NCI-H187 treated with DMSO at 0.1 percent for 48 hours (cell line): ENCODE measurements at places on chromosomes 13 and 19.

DNA sequence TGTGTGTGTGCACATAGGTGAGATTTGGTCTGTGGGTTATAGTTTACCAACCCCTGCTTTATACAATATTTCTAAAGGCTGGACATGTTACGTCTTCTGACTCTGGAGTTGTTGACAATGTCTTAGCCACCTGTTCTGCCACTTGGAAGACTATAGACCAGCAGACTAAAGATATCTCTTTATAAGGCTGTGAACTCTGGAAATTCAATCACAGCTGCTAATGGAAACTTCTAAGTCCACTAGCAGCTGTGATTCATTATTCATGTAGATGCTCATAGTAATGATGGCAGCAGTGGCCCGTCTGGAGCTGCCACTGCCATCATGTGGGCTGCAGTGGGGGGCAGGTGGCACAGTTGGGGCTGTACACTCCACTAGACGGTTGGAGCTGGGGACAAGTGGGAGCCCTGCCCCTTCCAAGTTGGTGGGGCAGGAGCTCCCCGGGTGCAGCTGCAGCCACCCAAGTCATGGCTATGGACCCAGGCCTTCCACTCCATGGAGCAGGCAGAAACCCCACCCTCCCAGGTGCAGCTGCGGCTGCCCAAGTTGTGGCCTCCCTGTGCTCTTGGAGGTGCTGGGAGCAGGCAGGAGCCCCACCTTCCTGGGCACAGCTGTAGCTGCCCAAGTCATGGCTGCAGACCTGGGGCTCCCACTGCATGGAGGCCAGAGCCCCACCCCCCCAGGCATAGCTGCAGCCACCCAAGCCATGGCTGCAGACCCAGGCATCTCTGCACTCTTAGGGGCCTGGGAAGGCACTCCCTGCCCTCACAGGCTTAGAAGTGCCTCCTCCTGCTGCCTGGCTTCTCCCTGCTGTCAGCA is 8.8 kb downstream of the IGFL4 start:
- DNase-seq, result no peak

- DNase-seq, result no peak
Observed at GRCh38 chr19:4957981-4958380, 10.9 kb upstream of the KDM4B start.

DNA sequence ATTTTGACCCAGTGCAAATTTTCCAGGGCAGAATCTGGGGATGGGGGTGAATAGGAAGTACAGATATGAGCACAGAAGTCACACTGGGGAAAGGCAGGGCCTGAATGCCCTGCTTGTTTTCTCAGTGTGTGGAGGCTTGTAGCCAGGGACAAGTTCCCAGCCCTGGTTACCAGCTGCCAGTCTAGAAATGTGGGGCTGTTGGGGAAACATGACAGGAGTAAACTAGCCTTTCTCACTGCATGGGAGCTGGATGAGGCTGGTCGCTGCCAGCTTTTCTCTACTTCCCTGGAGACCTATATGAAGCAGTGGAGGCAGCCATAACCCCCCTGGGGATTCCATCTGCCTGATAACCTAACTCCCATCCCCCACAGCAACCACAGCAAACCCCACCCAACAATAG is 2267.7 kb downstream of the PCDH9 start:
- no peak for DNase-seq

DNA sequence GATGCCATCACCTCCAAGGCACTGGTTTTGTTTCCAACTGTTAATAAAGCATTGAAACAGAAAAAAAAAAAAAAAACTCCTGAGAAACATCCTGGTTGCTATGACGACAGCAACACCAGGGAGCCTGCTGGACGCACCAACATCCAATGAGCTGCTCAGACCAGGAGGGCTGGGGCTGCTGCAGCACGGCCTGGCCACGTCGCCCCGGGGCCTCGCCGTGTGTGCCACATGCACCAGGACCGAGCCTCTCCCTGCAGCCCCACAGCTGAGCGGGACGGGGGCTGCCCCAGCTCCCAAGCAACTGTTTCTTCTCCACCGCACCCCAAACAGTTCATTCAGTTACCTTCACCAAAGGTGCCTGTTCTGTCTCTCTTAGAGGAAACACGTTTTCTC is 54.5 kb downstream of the RASA3 start:
- DNase-seq, result no peak

DNA sequence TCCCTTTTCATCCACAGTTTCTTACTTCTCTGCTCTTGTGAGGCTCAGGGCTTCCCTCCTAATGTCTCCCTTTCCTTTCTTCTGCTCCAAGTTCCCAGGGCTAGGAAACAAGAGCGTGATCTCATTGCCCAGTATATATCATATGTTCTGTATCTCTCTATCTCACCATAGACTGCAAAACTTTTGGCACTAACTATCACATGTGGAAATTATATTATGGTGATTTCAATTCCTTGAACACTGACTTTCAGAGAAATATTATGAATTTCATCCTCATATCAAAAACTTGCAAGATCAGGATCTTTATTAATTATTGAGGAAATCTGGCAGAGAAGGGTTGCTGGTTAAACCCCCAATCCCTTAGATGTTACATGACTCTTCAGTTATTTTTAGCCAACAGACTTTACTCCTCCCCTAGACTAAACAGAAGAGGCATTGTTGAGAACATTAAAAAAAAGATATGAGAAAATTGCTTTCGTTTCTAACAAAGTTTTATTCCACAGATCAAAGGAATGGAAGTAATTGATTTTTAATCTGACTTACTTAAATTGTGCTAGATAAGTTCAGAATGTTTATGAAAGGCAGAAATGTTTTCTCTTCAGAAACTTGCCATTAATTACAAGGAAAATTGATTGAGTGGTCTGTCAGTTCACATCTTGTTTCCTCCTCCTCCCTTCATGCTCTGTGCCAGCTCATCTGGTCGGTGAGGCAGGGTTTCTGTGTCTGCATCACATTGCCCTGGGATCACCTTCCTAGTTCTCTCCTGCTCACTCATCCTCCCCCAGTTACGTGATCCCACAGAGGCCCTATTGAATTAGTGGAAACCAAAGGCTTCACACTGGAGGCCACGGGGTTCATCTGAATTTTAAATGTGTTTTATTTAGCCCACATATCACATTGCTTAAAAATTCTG is 378.5 kb downstream of the LMO7 start:
- no peak for DNase-seq

- DNase-seq, result no peak
Observed at GRCh38 chr13:78239714-78240113, 321.1 kb upstream of the EDNRB start.

GRCh38 chr13:113437408-113438010 is 15.8 kb downstream of the ADPRHL1 start:
- DNase-seq, result no peak
